ENCODE measurements at places on chromosomes 12 and 14.
A peak's percentile ranks its signal among the peaks of the same experiment; 100 is the strongest.

DNA sequence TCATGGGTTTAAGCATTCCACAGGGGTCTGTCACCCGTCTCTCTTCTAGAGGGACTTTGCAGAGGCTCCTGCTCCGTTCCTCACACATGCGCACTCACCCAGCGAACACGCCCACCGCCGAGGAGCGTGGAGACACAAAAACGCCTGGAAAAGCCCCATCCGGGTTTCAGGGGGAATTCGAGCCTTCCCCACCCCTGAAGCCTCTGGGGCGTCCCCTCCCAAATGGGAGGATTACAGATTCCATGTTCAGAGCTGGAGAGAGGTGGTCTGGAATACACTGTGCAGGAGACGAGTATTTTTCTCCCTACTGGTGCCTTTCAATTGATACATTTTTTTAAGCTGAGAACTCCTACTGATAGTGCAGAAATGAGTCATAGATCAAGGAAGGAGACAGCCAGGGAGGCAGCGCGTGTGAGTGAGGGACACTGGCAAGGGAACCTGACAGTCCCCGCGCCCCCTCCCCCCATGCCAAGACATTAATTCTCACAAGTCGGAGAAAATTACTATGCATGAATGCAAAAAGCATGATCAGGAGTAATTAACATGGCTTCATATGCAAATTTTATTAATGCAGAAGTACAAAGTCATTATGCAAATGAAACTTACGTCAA, 36.9 kb downstream of the BCL11B start:
- DNase-seq = peak; percentile 61

GRCh38 chr12:26867080-26867479, 34.1 kb upstream of the ITPR2 start:
- no peak for DNase-seq

GRCh38 chr12:132614861-132615578, 3.6 kb upstream of the P2RX2 start:
- DNase-seq = peak; percentile 68

- no peak for DNase-seq
Observed at GRCh38 chr12:24551163-24551786, 397.6 kb downstream of the BCAT1 start.

GRCh38 chr14:50856660-50857059, 15.2 kb upstream of the ABHD12B start:
- no peak for DNase-seq

GRCh38 chr14:68139431-68140075, 320.0 kb downstream of the RAD51B start:
- no peak for DNase-seq

GRCh38 chr14:72451054-72451972, 442.6 kb downstream of the DPF3 start:
- DNase-seq = peak; percentile 13

- no peak for DNase-seq
Observed at GRCh38 chr12:85277900-85278597, 2.0 kb upstream of the ALX1 start.

GRCh38 chr14:104278214-104278534, 139.8 kb downstream of the KIF26A start:
- DNase-seq = no peak

DNA sequence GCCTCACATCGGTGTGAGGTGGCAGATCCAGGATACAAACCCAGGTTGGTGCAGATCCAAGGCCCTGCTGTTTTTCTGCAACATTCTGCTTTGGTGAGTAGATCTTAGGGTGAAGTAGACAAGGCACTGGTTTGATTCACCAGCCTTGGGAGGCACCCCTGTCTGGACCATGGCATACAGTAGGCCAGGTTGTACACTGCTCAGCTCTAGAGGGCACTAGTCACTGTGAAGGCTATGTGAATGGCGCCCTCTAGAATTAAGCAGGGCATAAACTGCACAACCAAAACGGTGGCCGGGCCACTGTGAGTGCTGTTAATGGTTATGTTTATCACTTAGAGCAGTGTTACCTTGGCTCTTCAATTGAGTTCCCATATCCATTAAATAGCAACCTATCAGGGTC, 280.6 kb upstream of the PWP1 start:
- no peak for DNase-seq

- DNase-seq = no peak
Observed at GRCh38 chr12:119176267-119177055, 2.3 kb upstream of the HSPB8 start.

DNA sequence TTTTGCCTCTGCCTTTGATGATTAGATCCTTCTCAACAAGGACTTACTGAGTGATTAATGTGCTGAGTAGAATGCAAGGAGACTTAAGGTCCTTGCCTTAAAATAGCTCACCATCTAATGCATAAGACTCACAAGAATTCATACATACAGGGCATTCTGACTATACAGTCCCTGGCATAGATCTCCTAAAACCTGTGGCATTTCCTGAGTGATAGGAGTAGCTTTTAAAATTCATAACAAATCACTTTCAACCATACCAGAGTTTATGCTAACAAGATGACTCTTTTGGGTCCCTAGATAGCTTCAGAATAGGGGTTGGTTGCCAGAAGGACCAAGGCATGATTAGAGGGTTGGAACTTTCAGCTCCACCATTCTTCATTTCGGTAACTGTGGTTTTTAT, 48.8 kb downstream of the STXBP6 start:
- no peak for DNase-seq

GRCh38 chr12:123845881-123846280, 83.8 kb downstream of the DNAH10 start:
- DNase-seq = no peak

- DNase-seq = no peak
Observed at GRCh38 chr14:75214558-75214957, 38.1 kb upstream of the TMED10 start.

GRCh38 chr12:104155711-104156555, 17.9 kb upstream of the NFYB start:
- no peak for DNase-seq

DNA sequence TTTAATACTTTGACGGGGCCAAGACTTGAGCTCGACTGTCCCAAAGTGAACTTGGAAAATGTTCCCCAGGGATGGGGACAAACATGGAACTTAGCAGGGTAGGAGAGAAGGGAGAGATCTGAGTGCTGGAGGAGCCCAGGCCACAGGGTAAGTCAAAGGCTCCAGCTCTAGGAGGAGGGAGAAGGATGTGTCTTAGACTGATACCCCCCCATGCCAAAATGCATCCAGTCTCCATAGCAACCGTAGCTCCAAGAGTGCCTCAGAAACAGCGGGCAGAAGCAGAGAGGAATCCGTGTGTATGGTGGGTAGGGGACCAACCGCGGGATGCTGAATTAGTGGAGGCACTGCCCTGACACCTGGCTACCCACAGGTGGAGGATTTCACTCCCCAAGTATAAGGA, 845 bp upstream of the AGAP2 start:
- DNase-seq = no peak

GRCh38 chr12:92571844-92572543, 130.8 kb upstream of the PLEKHG7 start:
- DNase-seq = no peak

DNA sequence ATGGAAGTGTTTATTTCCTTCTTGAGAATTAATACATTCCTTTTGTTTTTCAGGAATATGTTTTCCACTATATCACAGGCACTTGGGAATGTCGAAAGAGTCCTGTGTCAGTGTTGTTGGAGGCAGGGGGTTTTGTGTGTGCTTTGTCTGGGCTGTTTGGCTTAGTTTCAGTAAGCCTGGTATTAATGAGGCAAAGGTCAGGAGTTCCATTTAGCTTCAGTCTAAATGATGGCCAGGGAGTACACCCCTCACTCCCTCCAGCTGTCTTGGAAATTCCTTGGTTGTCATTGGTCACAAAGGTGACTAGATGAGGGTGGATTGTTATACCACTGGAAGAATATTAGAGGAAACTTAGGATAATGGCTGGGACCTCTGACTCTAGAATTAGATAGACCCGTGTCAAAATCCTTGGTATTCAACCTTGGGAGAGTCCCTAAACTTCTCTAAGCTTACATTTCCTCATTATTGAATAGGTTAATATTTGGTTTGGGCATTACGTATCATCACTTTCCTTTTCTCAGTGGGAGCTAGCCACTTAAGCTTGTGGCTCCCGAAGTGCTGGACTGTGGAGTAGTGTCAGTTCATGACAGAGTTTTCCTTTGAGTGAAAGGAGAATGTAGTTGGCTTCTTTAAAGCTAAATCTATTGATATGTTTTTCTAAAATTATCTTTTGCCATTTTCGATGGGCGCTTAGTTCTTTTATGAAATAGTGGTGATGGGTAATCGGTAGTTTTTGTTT, 5.2 kb downstream of the FRS2 start:
- no peak for DNase-seq

DNA sequence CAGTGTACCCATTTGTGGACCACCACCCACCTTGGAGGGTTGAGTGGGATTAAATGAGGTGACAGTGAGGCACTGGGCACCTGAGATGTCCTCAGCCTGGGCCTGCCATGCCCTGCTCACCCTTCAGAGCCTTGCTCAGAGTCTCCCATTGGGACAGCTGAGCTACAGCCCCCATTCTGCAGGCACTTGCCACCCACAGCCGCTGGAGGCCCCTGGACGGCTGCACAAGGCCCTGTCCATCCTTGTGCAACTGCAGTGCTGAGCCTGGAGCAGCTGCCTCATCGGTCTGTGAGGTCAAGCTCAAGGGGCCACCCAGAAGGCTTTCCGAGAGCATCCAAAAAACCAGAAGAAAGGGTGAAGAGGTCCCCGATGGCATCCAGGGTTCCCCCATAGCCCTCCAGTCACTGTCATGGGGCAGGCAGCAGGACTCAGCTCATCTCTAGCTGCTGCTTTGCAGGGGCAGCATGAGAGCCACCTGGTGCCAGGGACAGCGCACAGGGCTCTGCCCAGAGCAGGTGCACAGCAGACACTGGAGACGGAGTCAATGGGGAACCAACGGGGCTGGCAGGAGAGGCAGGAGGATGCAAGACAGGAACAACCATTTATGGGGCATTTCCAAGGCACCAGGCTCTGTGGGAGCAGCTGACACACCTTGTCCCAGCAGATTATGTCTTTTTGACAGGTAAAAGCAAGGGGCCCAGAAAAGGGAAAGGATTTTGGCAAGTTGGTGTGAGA, 84.6 kb downstream of the ARL6IP4 start:
- DNase-seq = no peak

DNA sequence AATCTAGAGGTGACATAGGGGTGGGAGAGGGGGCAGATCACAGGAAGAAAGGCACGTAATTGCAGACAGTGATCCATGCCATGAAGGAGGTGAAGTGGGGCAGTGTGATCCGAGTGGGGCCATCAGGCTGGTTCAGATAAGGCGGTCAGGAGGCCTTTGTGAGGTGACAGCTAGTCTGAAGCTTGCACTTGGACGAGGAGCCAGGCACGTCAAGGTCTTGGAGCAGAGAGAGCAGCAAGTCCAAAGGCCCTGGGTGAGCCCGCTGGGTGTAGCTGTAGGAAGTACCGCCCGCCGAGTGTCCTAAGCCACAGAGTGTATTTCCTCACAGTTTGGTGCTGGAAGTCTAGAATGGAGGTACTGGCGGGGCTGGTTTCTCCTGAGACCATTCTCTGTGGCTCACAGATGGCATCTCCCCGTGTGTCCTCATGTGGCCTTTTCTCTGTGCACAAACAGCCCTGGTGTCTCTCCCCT, 23.6 kb downstream of the RHOF start:
- DNase-seq = no peak

- DNase-seq = no peak
Observed at GRCh38 chr12:94781835-94782234, 131.5 kb upstream of the TMCC3 start.

DNA sequence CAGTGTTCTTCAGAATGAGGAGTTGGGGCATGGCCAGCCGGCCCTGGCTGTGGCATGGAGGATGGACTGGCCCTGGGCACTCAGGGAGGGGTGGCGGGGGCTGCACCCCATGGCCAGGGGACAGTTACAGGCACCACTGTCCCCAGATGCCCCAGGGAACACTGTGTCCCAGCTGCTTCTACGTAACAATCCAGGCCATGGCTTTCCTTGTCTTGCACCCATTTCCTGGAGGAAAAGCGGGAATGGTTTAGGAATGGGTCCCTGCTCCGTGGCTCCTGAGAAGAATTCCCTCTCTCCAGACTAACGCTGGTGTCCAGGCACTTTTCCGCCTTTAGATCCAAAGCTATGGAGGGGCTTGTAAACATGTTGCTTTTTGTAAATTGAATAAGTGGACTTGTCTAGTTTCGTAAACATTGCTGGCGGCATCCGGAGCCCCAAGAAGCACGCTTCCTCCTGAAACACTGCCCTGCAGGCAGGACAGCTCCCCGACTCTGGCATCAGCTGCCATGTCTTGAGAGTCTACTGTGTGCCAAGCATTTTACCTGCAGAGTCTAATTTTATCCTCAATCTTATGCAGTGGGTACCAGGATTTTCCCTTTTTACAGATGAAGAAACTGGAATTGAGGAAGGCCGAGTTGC, 238.3 kb downstream of the SLC41A2 start:
- no peak for DNase-seq

DNA sequence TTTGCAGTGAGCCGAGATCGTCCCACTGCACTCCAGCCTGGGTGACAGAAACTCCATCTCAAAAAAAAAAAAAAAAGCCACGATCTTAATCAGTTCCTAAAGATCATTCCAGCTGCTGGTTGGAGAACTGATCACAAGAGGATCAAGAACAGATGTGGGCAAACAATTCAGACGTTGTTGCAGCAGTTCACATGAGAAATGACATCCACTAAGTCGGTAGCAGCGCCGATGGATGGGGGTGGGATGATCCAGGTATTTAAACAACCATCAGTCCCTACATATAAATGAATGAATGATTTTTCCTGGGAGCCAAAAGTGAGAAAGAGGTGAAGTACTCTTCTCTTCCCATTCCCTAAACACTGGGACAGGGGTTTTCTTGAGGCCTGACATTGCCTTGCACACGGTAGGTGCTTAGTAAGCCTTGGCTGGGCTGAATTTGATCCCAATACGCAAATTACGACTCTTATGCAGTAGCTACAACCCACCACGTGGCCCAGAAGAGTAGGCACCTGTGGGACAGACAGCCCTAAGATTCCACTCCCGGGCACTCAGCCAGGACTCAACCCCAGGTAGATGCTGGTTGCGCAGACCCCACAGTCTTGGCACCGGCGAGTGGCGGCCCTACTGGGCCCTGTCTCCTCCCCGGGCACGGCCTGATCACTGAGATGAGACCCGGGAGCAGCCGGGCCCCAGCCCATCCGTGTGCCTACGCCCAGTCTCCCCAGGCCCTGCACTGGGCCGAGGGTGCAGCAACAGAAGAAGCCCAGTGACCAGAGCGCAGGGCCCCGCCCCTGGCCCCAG, 565 bp downstream of the SPRYD3 start:
- peak; percentile 73 for DNase-seq

- no peak for DNase-seq
Observed at GRCh38 chr14:61607570-61608244, 87.6 kb upstream of the HIF1A start.

- no peak for DNase-seq
Observed at GRCh38 chr12:106712768-106713167, 61.7 kb upstream of the RIC8B start.

GRCh38 chr12:116244474-116245090, 32.9 kb downstream of the MED13L start:
- no peak for DNase-seq
